Activated CD8-positive, alpha-beta memory T cell treated with anti-CD3 and anti-CD28 coated beads for 1 hour (primary cell): ENCODE measurements at places on chromosomes 6 and 20.

DNA sequence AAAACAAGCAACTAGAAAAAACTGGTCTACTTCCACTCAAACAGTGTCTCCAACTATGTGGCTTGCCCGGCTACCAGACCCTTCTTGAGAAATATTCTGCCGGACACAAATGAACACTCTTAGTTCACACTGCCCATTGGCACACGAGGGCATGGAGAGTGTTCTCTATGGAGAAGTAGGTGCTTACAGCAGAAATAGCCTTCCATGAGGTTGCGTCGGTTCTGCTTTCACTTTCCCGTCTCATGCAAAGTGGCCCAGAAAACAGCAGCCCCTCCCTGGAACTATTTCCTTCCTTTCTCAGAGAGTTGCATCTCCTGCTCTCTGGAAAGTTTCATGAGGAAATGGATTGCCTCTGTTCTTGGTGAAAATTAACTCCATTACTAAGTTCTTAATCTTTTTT lies 9.5 kb upstream of the HLA-DOA start:
- DNase-seq: no peak

GRCh38 chr20:25860531-25861150 lies 164.0 kb upstream of the ZNF337 start:
- no peak for DNase-seq

DNA sequence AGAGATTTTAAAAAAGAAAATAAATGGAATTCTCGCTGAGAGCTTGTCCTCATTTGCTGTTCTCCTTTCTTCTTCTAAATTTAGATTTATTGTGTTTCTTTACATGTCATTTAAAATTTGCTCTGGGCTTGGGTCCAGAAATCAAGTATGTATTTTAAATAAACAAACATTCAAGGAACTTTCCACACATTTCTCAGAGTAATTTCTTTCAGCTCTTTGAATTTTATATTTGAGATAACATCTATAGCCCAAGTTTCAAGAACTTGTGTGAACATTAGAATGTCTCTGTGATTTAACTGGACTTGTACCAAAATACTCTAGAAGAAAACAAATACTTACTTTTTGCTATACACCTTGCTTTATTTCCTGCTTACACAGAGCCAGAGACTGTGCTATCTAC lies 192.3 kb downstream of the TMEM200A start:
- no peak for DNase-seq

- no peak for DNase-seq
Observed at GRCh38 chr6:101011186-101011585, 130.1 kb upstream of the ASCC3 start.

DNA sequence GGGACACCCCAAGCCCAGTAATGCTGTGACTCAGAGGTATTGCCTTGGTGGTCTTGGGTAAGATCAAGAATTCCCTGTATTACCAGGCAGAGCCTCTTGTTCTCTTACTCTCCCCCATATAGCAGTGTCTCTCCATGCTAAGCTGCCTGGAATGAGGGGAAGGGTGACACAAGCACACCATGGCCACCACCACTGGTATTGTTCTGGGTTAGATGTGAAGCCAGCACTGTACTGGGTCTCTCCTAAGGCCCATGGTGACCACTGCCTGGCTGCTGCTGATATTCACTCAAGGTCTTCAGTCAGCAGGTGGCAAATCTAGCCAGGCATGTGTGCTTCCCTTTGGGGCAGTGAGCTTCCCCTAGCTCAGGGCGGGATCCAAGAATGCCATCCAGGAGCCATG lies 36.5 kb downstream of the TAF11 start:
- no peak for DNase-seq

- DNase-seq: no peak
Observed at GRCh38 chr6:152534541-152534940, 102.6 kb downstream of the SYNE1 start.

DNA sequence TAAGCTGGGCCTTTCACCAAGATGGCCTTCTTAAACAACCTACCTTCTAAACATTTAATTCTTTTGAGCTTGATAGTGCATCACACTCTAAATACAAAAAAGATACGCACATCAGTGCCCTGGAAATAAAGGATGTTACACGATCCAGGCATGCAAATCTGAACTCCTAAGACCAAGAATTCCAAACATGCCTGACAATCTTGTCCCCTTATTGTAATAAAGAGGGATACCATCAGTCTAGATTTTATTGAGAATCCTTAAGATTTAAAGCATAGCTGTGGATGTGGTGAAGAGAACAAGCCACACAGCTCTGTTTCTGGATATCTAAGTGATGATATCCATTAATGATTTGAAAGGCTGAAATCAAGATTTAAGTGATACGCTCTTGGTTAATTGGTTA lies 13.0 kb downstream of the ZNF451 start:
- no peak for DNase-seq

GRCh38 chr6:116511424-116512110 lies at the start of gene CALHM5:
TSS of gene CALHM5 (plus strand) at chr6:116511639. CDS start at chr6:116511697, 58 bp downstream.
- no peak for DNase-seq

DNA sequence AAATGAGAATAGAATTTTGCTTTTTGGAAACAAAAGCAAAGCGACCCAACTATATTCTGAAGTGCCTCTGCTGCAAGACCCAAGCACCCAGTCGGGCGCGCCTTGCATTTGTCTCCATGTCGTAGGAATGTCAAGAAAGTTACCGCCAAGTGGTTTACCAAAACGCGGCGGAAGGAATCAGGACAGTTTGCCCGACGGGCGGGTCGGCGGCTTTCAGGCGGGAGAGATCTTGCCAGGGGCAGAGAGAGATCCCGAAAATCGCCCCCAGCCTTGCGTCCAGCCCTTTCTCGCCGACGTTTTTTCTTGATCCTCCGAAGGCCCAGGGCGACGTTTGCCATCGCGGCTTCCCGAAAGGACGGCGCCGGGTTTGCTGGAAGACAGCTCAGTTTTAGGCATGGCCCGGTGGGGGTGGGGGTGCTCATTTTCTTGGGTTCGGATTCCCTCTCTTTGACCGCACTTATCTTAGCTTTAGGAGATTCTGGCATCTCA lies 4.0 kb upstream of the LIN28B start:
- DNase-seq: no peak

- DNase-seq: no peak
Observed at GRCh38 chr20:3238616-3239025, 369 bp downstream of the SLC4A11 start.

DNA sequence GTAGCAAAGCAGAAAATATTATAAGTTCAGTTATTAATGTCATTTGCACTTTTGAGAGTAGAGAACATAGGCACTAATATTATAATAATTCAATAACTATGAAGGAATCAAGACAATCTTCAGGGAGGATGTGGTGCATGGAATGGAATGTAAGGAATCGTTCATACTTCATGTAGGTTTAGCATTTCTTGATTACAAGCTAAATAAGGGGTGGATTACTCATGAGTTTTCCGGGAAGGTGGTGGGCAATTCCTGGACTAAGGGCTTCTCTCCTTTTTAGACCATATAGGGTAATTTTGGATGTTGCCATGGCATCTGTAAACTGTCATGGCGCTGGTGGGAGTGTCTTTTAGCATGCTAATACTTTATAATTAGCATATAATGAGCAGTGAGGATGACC lies 9.1 kb upstream of the BTNL2 start:
- DNase-seq: no peak

DNA sequence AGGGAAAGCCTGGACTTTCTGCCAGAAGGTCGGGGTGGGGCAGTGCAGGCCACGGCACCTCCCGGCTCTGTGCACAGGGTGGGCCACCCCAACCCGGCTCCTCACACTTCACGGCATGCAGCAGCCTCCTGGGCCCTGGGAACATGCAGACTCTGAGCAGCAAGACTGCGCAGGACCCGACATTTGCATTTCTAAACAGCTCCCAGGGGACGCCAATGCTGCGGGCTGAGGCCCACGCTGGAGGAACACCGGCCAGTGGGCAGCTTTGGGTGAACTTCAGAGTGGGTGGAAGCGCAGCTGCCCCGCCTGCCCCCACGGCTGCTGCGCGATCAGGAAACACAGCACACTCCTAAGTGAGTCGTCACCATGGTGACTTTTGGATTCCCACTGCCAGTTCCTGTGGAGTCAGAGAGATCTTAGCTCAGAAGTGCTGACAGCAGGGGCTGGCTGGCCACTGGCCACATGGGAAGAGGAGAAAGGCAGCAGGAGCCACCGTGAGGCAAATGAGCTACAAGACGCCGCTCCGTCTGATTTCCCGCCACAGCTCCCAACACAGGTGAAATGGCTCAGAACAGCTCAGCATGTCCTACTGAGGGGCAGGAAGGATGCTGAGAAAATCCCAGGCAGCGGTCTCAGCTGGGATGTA lies 52.1 kb downstream of the RNASET2 start:
- DNase-seq: no peak

DNA sequence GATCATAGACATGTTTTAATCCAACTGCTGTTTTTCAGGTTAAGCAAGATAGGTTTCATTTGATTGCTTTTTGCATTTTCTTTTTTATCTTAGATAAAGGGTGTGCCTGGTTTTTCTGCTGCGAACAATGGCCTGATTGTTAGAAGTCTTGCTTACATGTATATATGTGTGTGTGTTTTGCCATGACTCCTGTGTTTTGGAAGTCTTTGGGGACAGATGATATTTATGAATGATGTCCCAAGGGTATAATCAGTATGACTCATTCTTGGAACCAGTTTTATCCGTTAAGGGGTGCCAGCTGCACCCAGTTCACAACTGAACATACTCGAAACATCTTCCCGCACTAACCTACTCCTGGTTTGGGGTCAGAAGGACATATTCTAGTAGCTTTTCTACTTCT lies 230.1 kb upstream of the SUPT3H start:
- no peak for DNase-seq

GRCh38 chr20:44222633-44223368 lies 12.2 kb upstream of the OSER1 start:
- no peak for DNase-seq

GRCh38 chr6:15246217-15246665 lies 372 bp downstream of the JARID2 start:
- no peak for DNase-seq

- no peak for DNase-seq
Observed at GRCh38 chr6:70421509-70421908, 8.2 kb downstream of the FAM135A start.

DNA sequence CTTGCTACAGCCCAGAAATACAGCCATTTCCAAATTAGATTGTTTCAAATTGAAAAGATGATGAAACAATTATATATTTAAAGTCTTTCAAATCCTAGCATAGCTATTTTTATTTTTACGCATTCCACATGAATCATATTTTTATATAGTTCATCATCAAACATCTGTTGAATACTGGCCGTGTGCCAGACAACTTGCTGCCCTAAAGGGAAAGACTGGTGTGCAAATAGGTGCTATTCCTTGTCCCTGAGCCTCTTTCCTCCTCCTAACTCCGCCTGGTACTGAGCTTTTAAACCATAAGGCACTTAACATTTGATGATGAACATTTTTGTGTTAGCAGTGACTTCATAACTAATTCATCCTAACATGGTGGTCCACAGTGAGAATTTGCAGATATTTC lies 18.7 kb upstream of the PLCG1 start:
- DNase-seq: no peak

- DNase-seq: no peak
Observed at GRCh38 chr6:151044465-151045441, 179.3 kb downstream of the MTHFD1L start.

DNA sequence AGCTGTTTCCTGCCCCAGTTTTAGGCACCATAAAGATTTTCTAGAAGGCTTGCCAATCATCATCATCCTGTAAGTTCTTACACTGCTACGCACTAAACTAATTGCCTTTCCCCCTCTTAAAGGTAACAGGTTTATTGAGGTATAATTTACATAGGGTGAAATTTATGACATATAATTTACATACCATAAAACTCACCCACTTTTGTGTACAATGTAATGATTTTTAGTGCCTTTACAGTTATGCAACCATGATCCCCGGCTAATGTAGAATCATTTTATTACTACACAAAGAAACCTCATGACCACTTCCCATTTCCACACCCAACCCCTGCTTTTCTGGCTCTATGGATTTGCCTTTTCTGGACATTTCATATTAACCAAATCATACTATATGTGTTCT lies 21.1 kb downstream of the GCNT2 start:
- DNase-seq: no peak

DNA sequence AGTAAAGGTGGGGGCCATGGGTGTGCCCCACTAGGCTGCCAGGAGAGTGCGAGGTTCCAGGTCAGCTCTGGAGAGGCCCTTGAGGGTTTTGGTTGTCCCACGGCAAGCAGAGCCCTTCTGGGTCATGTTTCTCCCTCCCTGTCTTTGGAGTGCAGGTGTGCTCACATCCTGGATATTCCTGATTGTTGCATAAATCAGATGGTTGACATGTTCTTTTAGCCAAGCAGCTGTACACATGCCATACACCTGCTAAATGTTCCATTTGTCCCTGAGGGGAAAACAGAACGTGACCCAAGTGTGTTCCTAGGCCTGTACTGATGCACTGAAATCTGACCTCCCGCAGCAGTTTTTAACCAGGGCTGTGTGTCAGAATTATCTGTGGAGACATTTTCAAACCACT lies 77.5 kb upstream of the BEND3 start:
- DNase-seq: no peak

GRCh38 chr20:14877301-14878028 lies 540.1 kb upstream of the FLRT3 start:
- no peak for DNase-seq

- DNase-seq: no peak
Observed at GRCh38 chr6:90288404-90288803, 8.2 kb downstream of the BACH2 start.

DNA sequence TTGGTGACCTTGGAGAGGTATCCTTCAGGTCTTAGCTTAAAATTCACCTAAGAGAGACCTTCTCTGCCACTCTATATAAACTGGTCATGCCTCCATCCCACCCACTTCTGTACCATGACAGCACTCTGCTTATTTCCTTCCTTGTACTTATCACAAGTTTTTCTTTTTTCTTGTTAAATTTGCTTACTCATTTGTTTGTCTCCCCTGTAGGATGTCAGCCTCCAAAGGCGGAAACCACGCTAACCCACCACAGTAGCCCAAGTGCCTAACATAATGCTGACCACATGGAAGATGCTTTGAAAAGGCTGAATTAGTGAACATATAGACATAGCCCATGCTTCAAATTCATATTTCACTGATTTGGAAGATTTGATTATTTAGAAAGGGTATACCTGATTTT lies 5.4 kb downstream of the BMP6 start:
- no peak for DNase-seq

DNA sequence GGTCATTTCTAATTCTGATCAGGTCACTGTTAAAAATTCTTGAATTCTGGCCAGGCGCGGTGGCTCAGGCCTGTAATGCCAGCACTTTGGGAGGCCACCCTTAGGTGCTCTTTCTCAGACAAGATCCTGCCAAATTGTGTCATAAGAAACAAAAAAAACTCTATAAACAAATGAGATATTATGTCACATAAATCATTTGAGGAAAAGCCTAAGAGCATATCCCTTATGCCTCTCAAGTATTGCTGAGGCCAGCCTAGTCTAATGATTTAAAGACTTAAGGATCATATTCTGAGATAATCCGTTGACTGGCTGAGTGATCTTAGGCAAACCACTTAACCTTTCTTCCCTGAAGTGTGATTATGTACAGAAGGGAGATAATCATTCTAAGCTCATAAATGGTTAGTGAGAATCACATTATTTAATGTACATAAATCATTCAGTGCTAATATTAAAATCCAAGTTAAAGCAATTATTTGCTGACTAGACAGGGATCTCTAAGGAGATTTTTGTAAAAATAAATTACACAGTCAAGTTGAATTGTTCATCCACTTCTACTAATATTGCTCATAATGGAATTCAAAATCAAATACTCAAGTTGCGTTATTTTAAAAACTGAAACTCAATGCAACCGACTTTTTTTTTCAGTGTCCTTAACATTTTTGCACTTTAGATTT lies 365.4 kb downstream of the PHF3 start:
- DNase-seq: no peak
